ENCODE measurements at places on chromosomes 4 and X. TPM values are rescaled to one million over a fixed set of nuclear protein-coding genes. Genes with fewer than 3 reads are reported as not detected.
A peak's percentile ranks its signal among the peaks of the same experiment; 100 is the strongest.

DNA sequence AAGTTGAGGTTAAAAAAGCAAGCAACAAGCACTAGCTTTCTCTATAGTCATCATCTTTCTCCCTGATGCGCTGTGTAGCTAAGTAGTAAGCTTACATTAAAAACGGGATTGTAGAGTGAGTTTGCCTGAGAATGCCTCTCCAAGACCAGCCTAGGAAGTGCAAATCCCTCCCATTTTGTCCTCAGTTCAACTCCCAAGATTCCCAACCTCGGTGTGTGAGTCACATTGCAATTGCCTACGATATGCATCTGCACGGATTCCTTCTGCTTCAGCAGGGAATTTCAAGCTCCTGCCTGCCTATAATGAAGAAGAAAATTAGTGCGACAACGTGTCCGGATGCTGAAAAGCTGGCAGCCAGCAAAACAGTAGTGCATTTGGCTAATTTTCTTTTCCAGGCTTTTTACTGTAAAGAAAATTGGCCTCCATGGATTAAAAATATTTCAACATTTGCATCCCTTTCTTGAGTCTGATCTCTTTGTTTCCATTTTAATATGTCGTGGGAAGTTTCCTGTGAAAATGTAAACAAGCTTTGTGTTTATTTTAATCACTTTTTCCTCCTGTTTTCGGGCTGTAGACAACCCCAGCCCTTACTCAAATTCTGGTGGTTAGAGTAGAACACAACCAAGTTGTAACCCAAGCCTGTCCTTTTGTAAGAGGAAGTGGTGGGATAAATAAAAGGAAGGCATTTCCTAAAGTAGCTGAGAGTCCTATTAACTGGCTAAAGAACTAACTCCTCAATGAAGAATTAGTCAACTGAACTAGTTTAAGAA lies 58.4 kb upstream of the TET2 start:
- H3K27ac ChIP-seq, result no peak overlapping the region
- no peaks in the 10 kb centered on the region for H3K4me1 ChIP-seq
- H3K27me3 ChIP-seq, result no peaks in the 10 kb centered on the region

- H3K27me3 ChIP-seq, result no peaks in the 10 kb centered on the region
- H3K4me3 ChIP-seq, result no peak overlapping the region
- H3K36me3 ChIP-seq, result no peaks in the 10 kb centered on the region
- no peaks in the 10 kb centered on the region for H3K4me1 ChIP-seq
Observed at GRCh38 chrX:8374041-8374825, 90.4 kb upstream of the VCX3B start.

GRCh38 chrX:36436361-36436760 lies 516.8 kb downstream of the CFAP47 start:
- H3K4me1 ChIP-seq, result no peaks in the 10 kb centered on the region
- no peak overlapping the region for H3K4me3 ChIP-seq
- no peak overlapping the region for H3K27ac ChIP-seq

GRCh38 chr4:79920163-79920853 lies 152.7 kb downstream of the ANTXR2 start:
- H3K4me1 ChIP-seq, result no peaks in the 10 kb centered on the region
- H3K4me3 ChIP-seq, result no peak overlapping the region
- DNase-seq, result no peak

DNA sequence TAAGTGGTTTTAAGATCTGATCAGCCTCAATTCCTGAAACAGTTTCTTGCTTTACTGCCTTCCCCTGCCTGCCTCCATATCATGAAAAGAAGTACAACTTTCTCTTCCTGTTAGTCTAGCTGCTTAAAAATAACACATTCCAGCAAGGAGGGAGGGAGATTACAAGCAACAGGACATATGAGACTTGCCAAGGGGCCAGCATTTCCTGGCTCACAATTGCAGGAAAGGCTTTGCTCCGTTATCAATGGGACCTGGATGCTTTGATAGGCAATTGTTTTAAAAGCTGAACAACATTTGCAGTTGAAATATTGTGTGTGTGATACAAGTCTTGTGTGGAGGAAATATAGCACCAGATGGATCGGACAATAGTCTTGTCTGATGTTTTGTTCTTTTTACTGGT lies 425.0 kb downstream of the FAT4 start:
- no peaks in the 10 kb centered on the region for H3K27me3 ChIP-seq
- no peaks in the 10 kb centered on the region for H3K36me3 ChIP-seq
- peak overlapping the region; percentile 18 for H3K27ac ChIP-seq
- H3K4me1 ChIP-seq, result no peaks in the 10 kb centered on the region
- no peak overlapping the region for H3K4me3 ChIP-seq

DNA sequence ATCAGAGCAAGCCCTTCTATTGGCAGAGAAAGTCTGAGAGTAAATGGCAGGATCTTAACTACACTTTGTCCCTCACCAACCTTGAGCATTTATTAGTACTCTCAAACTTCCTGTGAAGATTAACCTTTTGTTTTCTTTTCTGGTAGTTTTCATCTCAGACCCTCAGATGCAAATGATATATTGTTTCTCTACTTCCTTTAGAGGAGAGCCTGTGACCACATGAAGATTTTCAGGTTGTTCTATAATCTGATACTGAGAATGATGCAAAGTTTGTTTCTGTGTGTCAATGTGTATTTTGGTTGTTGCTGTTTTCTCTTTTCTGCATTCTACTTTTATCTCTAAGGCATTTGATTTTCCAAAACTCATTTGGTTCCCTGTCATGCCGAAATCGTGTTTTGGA lies 165.8 kb upstream of the CYSLTR1 start:
- no peaks in the 10 kb centered on the region for H3K27me3 ChIP-seq
- H3K27ac ChIP-seq, result no peak overlapping the region
- DNase-seq, result no peak
- H3K36me3 ChIP-seq, result no peaks in the 10 kb centered on the region
- no peak overlapping the region for H3K4me3 ChIP-seq

- H3K4me1 ChIP-seq, result no peaks in the 10 kb centered on the region
- no peak overlapping the region for H3K27ac ChIP-seq
- H3K36me3 ChIP-seq, result peaks cover 6% of the 10 kb centered on the region
- no peaks in the 10 kb centered on the region for H3K27me3 ChIP-seq
Observed at GRCh38 chr4:48153791-48154550, 19.9 kb upstream of the TXK start.

The NAP1L2 gene
- total RNA-seq, result 5.6 TPM

The RHOXF2 gene
- total RNA-seq, result not detected

The S100P gene
- total RNA-seq, result not detected

The NPY1R gene
- total RNA-seq, result 16.7 TPM

The HMX1 gene
- not detected for total RNA-seq

The NAA11 gene
- not detected for total RNA-seq
